Left ventricle myocardium superior (tissue), 1 donor: ENCODE measurements at places on chromosomes 7 and 10. TPM values are rescaled to one million over a fixed set of nuclear protein-coding genes. Genes with fewer than 3 reads are reported as not detected.

PAX4 gene
- total RNA-seq, result not detected

NDUFB8 gene
- total RNA-seq, result 451 TPM

CAV2 gene
- 204 TPM for total RNA-seq

HHEX gene
- total RNA-seq, result 2.7 TPM

FAM25A gene
- not detected for total RNA-seq

RARRES2 gene
- total RNA-seq, result 18.7 TPM

TRPV6 gene
- total RNA-seq, result 0.05 TPM

HYAL4 gene
- not detected for total RNA-seq

HTRA1 gene
- 46.6 TPM for total RNA-seq

GJD4 gene
- not detected for total RNA-seq

CCDC7 gene
- total RNA-seq, result 16.7 TPM

BTBD16 gene
- not detected for total RNA-seq

SPDYE2B gene
- not detected for total RNA-seq

LAMB1 gene
- total RNA-seq, result 56.1 TPM

DNA sequence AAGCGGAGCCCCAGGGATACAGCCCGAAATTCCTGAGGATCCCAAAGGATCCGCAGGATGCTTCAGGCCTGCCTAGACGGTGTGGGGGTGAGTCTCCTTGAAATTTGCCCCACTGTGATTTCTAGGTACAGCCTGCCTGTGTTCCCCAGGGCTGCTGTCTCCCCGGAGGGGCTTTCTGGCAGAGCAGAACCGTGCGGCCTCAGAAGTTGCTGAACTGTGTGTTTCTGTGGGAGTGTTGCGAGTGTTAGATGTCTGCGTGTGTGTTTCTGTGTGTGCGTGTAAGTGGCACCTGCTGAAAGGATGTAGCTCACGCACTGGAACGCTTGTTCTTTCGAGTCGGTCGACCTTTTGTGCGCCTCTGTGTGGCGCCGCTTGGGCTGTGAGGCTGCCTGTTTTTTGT, 27.8 kb upstream of the ZNF273 start:
- no peak for DNase-seq

GRCh38 chr7:18623389-18623788, 127.8 kb downstream of the HDAC9 start:
- DNase-seq, result no peak

GRCh38 chr10:20601941-20602461, 295.1 kb downstream of the NEBL start:
- no peak for DNase-seq

- DNase-seq, result peak; percentile 58
Observed at GRCh38 chr10:6200734-6201515, 1.8 kb upstream of the PFKFB3 start.

DNA sequence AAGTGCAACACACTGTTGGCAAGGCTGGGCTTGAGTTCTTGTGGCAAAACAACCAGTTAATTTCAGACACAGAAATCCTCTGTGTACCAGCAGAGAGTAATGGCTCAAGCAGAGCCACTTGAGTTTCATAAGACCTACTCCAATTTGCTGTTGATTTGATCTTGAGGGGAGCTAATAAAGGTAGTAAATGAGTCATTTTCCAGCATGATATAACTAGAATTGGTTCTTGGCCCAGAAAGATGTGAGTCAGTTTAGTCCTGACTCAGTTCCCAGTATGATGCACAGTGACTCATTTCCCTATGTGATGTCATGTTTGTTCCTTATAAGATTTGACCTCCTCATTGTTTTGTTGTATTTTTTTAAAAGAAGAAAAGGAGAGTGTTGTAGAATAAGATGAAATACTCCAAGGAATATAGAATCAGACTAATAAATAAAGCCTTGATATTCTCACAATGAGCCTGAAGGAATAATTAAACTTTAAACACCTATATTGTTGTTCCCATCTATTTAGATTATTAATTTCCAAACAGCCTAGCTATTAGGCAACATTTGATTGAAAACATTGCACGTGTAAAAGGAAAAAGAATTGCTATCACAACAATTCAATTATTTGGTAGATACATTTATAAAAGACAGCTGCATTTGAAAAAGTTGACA, 186.2 kb downstream of the REEP3 start:
- DNase-seq, result no peak

GRCh38 chr10:9294132-9294663, 1239.7 kb downstream of the GATA3 start:
- DNase-seq, result no peak

DNA sequence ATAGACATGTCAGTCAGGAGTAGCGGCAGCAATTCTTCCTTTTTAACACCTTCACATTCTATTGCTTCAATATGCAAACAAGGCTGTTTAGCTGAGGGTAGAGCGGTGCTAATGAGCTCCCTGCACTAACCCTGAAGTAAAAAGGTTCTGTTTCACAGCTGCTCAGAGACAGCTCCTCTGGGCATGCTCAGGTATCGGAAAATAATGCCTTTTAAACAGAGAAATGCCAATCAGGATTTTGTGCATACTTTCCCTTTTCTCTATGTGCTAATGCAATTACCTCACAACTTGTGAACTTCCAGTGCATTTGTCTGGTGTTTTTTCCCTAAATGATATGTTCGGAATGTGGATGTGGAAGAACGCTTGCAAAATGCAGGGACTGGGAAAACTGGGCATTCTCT, 307.7 kb upstream of the FZD8 start:
- no peak for DNase-seq

DNA sequence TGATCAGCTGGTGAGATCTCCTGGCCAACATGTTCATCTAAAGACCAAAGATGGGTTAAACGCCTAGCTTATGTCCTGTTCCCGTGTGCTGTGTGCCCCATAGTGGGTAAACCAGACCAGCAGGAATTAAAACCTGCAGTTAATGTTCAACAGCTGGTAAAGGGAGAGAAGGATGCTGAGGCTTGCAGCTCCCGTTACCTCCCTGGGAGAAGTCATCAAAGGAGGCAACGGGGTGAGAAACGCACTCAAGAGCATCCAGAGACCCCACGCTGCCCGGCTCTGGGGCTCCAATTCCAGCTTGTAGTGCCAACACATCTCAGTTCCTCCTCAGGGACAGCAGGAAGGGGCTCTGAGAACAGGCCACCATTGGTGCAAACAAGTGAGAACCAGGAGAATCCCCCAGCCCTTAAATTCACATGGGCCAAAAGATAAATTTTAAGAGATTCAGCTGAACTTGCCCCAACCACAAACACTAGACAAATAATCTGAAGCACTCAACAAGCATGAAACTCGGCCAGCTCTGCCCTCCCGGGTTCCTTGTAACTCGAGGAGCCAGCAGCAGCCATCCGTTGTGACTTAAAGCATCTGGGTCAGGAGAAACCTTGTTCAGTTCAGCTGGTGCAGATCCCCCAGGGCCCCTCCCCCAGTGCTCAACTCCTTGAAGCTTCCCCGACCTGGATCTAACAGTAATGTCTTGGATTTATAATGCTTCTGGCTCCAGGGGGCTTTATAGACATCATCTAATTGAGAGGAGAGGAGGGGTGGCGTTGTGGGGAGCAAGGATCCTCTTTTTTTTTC, 29.4 kb downstream of the FAM241B start:
- DNase-seq, result no peak

DNA sequence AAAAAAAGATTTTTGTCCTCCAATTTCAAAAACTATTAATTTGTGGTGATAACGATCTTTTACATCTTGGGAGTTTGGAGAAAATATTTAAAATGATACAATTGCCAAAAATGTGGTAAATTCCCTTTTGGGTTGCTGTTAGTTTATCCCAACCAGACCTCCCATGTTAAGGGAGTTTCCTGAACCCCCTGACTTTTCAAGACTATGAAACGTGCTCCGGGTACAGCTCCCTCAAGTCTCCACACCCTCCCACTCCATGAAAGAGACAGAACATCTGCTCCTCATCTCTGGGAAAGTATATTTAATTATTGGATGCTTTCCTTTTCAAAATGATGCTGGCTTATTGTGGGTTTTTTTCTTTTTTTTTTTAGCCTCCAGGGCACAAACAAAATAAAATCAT, 534.6 kb upstream of the NRP1 start:
- no peak for DNase-seq

DNA sequence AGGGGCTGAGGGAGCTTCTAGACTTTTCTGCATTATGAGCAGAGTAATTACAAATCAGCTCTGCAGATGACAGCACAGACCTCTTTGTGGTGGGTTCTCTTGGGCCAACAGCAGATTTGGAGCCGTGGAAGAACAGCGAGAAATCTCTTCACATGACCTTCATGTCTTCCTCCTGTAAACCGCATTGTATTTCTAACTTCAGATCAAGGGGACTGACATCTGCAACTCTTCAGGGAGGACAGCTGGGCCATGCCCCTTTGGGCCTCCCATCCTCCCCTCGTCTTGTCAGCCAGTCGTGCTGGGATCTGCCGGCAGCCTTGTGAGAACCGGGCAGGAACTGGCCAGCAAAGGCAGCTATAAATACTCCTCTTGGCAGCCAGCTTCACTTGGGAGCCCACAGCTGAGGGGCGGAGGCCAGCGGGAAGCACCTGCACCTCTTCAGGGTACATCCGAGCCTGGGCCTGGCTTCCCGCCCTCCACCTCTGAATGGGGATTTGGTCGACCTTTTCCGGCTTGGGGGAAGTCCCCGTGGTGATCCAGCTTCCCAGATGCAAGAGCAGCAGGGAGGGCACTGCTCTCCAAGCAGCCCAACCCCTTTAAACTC, 54.7 kb downstream of the STEAP1B start:
- peak; percentile 87 for DNase-seq

- no peak for DNase-seq
Observed at GRCh38 chr7:75631711-75632110, 107.0 kb downstream of the HIP1 start.

- no peak for DNase-seq
Observed at GRCh38 chr10:2978574-2979273, 88.6 kb upstream of the PFKP start.

- no peak for DNase-seq
Observed at GRCh38 chr7:112882511-112882910, 92.3 kb upstream of the TMEM168 start.

GRCh38 chr7:67566101-67566500, 569.5 kb downstream of the TYW1 start:
- no peak for DNase-seq

DNA sequence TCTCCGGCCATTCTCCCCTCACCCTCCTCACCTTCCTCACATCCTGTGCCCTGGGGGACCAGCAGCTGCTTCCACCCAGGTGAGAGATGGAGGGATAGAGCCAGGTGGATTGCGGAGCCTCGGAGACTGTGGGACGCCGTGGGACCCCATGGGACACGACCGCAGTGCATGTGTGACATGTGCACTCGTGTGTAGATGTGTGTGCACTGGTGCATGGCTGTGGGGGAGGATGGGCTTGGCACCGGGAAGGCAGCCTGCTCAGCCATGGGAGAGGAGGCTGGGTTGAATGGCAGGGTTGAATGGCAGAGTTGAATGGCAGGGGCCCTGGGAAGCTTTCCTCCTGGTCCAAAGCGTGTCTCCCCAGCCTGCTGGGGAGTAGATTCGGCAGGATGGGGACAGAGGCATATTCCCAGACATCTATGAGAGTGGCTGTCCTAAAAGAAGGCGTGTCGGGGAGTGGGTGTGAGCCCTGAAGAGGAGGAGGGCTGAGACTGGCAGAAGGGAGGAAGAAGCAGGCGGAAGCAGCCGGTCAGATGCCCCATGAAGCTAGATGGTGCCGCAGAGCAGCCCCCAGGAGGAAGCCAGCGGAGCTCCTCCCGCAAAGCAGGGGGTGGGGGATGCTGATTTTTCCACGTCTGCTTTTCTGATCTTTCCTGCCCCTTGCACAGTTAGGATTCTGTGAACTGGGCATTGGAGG, 815 bp downstream of the GIMAP8 start:
- peak; percentile 69 for DNase-seq

- DNase-seq, result peak; percentile 11
Observed at GRCh38 chr10:124016804-124017375, 76.5 kb downstream of the CHST15 start.

GRCh38 chr10:28982974-28983373, 305.7 kb downstream of the BAMBI start:
- no peak for DNase-seq

- no peak for DNase-seq
Observed at GRCh38 chr10:127245456-127245855, 49.1 kb upstream of the INSYN2A start.

DNA sequence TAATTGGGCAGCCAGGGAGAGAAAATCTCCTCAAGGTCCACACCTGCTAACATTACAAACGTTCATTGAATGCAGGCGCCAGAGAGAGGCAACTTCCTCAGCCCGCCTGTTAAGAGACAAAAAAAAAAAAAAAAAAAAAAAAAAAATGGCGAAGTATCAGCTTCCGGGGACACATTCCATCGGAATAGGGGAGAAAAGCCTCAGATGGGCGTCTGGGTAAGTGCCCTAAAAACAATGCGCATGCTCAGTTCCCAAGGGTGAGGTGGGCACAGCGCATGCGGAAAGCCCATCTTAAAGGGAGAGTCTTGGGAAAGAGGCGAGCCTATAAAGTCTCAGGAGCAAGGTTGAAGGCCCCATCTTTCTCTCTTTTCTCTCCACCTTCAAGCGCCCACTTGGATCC, 1139.7 kb upstream of the CELF2 start:
- DNase-seq, result no peak

DNA sequence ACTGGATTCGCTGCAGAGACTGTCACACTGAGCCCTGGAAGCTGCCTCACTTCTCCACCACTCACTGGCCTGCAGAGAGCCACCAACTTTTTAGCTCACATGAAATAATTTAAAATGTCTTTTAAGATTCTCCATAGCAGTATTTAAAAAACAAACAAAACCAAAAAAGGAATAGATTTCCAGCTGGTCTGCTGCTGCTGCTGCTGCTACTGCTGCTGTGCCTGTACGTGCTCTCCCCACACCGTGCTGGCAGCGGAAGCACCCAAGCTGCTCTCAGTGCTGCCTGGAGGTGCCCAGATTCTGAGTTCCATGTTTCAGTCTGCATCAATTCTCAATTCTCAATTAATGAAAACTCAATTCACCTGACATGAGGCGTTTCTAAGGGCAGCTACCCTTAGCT, 146.0 kb downstream of the USP6NL start:
- no peak for DNase-seq

DNA sequence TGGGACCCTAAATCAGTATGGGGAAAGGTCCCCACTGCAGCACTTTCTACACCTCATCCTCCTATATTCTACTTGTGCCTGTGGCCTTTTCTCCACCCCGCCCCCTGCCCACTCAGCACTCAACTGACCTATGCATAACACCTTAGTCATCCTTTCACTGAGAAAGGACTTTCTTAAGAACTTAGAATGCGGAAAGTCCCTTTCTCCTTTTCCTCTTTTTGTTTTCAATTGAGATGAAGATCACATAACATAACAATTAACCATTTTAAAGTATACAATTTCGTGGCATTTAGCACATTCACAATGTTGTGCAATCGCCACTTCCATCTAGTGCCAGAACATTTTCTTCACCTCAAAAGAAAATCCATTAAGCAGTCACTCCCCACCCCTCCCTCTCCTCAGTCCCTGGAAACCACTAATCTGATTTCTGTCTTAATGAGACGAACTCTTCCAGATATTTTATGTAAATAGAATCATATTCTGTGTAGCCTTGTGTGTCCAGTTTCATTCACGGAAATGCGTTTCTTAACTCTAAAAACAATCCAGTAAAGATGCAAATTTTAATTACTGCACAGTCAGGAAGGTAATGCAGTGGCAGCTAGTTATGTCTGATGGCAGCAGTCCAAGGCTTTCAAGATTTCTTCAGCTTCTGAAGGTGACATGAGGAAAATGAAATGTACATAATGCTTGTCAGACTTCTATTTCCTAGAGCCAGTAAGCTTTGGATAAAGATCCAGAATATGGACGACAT, 41.7 kb downstream of the FAS start:
- DNase-seq, result peak; percentile 32

- no peak for DNase-seq
Observed at GRCh38 chr10:33151344-33151864, 183.1 kb downstream of the NRP1 start.

GRCh38 chr10:30736685-30737232, 107.2 kb upstream of the LYZL2 start:
- DNase-seq, result no peak
